Subcutaneous adipose tissue (tissue), 4 donors: ENCODE measurements at places on chromosomes 4 and X. TPM values are rescaled to one million over a fixed set of nuclear protein-coding genes. Genes with fewer than 3 reads are reported as not detected.

SYN1 gene
- 0.19 TPM for total RNA-seq

WDR17 gene
- total RNA-seq = 2.3 TPM

MGAT4D gene
- not detected for total RNA-seq

AREG gene
- 13.9 TPM for total RNA-seq

VEGFD gene
- total RNA-seq = 2.6 TPM
